ENCODE measurements at places on chromosomes 11 and 22.

- no peak for DNase-seq
These were observed 23.5 kb downstream of the DRICH1 start for GRCh38 chr22:23608583-23608982.

DNA sequence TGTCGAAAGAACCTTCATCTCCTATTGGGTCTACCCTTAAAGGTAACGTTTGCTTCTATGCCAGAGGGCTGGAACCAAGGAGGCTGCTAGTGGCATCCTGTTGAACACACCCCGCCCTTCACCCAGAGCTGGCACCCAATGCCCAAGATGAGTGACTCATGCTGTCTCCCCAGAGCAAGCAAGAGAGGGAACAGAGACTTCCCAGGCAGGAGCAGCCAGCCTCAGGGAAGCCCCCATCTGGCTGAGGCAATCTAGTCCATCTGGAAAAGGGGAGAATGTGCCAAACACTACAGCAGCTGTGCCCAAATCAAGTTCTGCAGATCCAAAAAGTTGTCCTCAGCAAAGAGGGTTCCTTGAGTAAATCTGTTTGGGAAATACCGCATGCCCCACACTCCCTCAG is 91.9 kb upstream of the TP53I11 start:
- DNase-seq, result no peak

- DNase-seq, result no peak
These were observed 40.6 kb upstream of the TUB start for GRCh38 chr11:8040261-8040920.

- DNase-seq, result no peak
These were observed 725 bp downstream of the ARHGAP42 start for GRCh38 chr11:100687630-100688395.

DNA sequence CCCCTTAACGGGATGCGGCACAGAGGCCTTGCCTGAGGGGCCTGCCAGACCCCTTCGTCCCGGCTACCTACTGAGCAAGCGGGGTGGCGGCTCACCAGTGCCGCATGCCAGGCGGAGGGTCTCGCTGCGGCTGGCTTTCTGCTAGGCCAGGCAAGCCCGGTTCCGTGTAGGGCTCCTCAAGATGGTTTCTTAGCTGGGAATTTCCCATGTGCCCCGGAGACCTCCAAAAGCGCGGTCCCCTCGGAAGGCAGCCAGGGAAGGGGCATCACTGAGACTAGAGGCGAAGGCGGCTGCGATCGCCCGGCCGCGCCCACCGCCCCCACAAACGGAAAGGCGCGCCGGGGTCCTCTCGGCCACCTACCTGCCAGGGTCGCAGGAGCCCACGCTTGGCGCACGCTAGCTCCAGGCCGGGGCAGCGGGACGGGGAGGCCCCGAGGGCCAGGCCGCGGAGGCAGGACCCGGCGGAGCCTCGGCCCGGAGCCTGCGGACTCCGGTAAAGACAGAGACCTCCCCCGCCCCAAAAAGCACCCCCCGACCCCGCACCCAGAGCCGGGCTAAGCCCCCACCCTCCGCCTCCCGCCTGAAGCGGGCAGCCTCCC is 23.8 kb downstream of the MICAL3 start:
- DNase-seq, result no peak

- no peak for DNase-seq
These were observed 7.6 kb upstream of the LYVE1 start for GRCh38 chr11:10576035-10576398.

GRCh38 chr22:31574055-31574670 is 77.8 kb downstream of the SFI1 start:
- DNase-seq, result no peak

GRCh38 chr11:44632466-44633123 is 67.1 kb downstream of the CD82 start:
- no peak for DNase-seq

- DNase-seq, result no peak
These were observed 8.4 kb upstream of the KCNQ1OT1 start for GRCh38 chr11:2708151-2708581.

DNA sequence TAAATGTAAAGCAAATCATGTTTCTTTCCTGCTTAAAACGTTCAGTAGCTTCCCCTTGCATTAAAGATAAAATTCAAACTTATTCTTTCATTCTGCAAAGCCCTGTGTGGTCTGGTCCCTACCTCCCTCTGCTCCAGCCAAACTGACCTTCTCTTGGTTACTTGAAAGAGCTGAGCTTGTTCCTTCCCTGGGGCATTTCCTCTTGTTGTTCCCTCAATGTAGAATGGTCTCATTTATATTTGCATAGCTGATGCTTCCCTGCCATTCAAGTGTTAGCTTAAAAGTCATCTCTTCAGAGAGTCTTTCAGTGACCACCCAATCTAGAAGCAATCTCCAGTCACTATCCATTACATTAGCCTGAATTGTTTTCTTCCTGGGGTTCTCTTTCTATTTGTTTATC is 1618.5 kb upstream of the TENM4 start:
- no peak for DNase-seq

GRCh38 chr11:110362971-110363509 is 66.6 kb upstream of the RDX start:
- no peak for DNase-seq

- no peak for DNase-seq
These were observed 88.5 kb downstream of the GRAMD1B start for GRCh38 chr11:123518496-123519054.

GRCh38 chr22:42780070-42780540 is 59.4 kb upstream of the A4GALT start:
- DNase-seq, result peak; percentile 22

DNA sequence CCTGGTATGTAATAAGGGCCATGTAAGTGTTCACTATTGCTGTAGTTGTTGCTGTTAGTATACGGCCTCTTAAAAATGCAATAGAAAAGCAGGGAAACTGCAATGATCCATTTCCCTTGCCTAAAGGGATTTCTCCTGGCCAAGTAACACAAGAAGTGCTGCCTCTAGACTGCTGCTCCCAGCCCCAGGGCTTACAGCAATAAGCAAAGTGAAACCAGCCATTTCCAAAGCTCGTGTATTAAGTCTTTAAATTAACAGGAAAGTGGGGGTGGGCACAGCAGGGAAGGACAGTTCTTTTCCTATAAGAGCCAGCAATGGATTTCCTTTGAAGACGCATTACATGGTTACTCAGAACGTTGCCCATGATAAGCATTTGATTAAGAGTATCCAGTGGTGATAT is 36.9 kb upstream of the WT1 start:
- DNase-seq, result no peak

- DNase-seq, result no peak
These were observed 147.4 kb upstream of the SNX19 start for GRCh38 chr11:131063638-131064037.

- DNase-seq, result no peak
These were observed 96.6 kb upstream of the KCNA4 start for GRCh38 chr11:30113326-30113898.

DNA sequence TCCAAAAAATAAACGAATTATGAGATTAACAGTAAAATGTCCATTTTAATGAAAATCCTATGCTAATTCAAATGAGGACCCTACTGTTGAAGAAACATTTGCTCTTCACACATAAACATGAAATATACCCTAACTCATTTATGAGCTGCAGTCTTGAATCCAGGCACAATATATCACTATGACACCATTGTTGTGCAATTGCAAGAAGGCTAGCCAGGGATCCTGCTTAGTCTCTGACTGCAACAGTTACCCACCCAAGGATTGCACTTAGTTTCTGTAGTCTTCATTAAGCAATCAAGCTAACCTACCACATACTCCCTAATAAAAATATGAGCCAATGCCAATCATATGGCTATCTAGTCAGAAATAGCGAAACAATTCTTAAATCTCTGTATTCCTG is 981.0 kb upstream of the FAT3 start:
- no peak for DNase-seq

- DNase-seq, result no peak
These were observed 19.6 kb downstream of the CDC45 start for GRCh38 chr22:19499236-19499879.

- DNase-seq, result no peak
These were observed 28.6 kb downstream of the LRP5 start for GRCh38 chr11:68340784-68341556.

DNA sequence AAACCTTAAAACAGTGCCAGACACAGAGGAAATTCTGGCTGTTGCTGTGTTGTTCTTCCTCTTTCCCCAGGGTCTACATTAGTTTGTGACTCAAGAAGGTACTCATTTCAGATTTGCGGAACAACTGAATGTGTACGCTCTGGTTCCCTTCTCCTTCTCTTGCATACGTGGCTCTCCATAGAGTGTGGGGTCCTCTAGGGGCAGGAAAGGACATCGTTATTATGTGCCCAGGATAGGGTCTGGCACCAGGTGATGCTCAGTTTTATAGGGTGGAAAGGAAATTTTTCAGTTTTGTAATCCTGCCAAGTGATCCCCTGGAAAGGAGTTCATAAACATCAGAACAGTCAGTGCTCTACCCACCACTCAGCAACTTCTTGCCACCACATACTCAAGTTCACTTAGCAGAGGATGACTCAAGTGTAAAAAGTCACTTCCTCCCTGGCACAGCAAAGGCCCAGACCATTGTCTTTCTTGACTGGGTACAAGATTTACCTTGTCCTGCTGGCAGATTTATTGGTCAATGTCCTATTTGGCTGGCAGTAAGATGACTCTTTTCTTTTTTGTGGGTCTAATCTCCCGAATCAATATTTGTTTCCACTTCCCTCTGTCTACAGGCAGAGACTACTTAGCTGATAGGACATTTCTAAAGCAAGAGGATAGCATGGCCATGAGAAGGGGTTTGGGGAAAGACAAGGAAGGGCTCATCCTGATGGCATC is 246.0 kb upstream of the TENM4 start:
- no peak for DNase-seq

DNA sequence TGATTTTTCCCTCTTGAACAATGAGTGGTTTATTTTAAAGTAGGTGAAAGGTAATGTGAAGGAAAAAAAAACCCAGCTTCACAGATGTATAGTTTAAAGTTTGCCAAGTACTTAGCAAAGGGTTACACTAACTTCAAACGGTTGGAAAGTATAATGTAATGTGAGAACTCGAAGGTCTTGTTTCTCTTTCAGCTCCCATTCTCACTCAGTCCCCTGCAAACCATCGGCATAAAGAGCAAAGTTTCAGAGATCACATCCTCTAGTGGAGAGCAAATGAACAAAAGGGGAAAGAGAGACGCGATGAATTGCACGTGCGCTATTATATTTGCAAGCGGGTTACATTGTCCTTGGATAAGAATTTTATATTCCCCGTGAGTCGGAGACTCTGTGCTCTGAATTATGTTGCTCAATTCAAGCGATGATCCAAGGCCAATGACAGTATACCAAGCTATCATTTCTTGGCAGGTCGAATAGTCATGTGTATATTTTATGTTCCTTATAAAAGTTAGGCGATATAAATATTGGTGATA is 37.6 kb upstream of the BIRC3 start:
- no peak for DNase-seq

DNA sequence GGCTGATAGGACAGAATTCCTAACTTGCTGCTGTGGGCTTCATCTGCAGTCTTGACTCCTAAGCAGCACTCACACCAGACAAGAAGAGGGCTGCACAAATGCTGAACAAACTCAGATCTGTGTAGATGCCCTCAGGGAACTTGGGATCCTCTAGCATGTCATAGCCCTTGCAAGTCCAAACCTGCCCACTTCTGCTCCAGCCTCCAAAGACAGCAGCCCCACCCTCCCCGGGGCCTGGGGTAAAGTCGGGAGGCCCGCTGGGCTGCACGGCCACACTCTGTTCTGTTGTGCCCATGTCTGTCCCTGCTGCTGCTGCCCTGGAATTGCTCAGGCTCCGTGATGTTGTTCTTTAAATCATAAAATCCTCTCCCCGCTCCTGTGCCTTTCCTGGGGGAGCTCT is 28.3 kb downstream of the DRD2 start:
- DNase-seq, result no peak

DNA sequence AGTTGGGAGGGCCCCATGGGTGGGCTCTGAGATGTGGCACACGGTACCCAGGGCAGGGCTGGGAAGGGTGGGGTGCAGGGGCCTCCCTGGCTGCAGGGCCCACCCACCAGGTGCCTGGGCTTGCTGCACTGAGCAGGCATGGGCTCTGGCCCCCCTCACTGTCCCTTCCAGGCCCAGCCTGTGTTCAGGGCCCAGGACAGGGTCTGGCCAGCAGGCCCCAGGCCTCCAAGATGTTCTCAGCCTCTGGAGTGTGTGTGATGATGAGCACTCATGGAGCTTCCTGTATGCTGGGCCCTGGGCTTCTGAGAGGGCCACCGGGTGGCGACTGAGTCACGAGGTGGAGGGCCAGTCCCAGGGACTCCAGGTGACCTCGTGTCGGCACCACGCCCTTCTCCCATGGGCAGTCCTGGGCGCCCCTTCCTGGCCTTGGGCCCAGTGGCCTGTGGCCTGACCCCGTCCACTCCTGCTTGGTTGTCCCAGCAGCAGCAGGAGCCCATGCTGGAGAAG is 55.9 kb upstream of the CCDC188 start:
- no peak for DNase-seq

DNA sequence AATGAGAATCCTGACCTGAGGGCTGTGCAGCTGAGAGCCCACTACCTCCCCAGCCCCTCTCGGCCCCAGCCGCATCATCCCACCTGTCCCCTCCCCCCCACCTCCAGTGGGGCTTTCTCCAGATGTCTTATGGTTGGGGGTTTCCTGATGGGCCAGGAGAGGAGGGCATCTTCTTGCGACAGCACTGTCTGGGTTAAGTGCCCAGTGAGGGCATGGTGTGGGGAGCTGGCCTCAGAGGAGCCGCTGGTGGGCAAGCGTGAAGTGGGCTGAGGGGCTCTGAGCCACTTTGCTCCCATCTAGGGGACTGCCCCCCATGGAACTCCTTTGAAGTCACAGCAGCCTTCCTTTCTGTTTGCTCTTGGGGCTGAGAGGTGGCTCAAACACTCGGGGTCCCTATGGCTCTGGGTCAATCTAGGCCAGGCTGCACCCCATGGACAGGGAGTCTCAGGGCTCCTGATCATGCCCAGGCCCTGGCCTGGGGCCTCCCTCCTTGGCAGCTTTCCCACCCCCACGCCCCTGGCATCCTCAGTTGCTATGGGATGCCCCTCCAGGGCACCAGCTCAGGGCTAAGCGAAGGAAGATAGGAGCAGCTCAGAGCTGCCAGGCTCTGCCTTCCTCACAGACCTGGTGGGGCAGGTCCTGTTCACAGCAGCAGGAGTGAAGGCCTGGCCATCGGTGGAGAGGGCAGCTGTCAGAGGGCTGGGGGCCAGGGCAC is 11.0 kb upstream of the MIEF1 start:
- no peak for DNase-seq

DNA sequence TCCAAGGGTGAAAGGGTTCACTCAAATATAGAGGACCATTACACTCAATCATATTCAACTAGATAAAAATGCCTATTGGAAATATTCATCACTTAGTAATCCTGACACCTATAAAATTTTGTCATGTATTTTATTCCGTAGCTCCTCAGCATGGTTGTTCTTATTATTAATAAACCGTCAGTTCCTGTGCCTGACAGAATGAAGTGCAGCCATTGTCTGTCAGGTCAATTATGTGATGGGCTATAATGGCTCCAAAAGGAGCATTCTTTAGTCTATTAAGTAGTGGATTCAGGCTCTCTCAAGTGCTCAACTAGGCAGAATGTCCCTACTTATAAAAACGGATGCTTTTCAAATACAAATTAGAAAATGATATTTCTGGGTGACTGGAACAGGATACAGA is 916.1 kb upstream of the ANO3 start:
- no peak for DNase-seq
